ENCODE measurements at places on chromosomes 5 and 9. TPM values are rescaled to one million over a fixed set of nuclear protein-coding genes. Genes with fewer than 3 reads are reported as not detected.

DNA sequence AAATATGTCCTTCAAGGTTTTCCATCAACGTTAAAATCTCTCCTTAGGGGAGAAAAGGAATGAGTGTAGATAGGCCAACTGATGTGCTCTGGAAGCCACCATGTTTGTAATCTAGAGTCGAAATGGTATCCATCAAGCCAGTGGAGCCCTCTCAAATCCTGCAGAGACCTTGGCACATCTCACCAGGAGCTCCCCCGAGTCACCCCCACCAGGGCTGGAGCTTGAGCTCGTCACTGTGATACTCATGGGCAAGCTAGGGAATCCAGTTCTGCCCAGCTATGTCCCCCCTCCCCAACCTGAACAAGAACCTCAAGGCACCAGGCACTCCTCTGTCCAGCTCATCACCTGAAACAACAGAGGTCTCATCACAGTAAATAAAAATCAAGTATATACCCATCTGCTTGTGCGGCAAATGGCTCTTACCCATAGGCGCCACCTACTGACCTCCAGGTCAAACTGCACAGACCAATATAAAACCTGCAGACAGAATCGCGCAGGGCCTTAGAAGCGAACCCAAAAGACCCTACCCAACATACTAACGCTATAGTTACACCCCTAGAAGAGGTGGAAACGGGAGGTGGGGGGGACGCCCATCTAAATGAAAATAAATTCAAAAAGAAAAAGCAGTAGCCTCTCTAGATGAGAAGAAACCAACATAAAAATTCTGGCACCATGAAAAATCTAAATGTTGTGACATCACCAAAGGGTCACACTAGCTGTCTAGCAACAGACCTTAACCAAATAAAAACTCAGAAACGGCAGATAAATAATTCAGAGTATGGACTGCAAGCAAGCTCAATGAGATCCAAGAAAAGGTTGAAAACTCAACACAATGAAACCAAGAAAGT lies 75.0 kb downstream of the TTC39B start:
- DNase-seq, result no peak

DNA sequence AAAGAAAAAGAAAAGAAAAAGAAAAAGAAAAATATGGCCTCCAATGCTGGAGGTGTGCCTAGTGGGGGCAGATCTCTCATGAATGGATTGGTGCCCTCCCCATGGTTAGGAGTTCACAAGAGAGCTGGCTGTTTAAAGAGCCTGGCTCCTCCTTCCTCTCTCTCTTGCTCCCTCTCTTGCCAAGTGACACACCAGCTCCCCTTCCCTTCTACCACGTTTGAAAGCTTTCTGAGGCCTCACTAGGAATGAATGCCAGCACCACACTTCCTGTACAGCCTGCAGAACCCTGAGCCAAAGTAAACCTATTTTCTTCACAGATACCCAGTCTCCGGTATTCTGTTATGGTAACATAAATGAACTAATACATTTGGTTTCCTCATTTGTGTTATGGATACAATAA lies 14.4 kb upstream of the GALNT10 start:
- DNase-seq, result no peak

DNA sequence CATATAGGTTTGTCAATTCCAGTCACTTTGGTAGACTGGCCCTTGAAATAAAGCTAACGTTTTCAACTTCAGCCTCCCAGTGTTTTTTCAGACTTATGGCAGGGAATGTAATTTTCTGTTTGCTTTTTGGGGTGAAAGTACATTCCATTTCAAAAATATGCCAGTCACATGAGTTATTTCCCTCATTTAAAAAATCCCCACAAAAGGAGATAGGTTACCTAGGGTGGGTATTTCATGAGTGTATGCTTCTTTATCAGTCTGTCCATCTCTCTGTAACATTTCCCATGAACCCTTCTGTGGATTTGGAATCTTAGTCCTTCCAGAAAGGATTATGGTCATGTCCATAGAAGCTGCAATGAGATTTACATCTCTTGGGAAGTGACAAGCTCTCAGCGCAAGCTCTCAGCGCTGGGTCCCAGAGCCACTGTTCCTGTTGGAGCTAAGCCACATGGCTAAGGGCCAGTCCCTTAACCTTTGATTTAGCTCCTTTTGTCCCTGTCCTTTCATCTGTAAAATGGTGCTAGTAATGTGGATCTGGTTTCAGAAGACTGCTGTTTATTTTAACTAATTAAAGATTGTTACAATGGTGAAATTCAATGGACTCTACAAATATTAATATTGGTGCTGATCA lies 294.9 kb downstream of the NR3C1 start:
- peak; percentile 82 for DNase-seq

GRCh38 chr9:114150608-114151007 lies 4.7 kb upstream of the COL27A1 start:
- no peak for DNase-seq

- no peak for DNase-seq
These were observed 220.7 kb downstream of the SPOCK1 start for GRCh38 chr5:137278476-137278875.

The MYO10 gene
- total RNA-seq, result 71.7 TPM

DNA sequence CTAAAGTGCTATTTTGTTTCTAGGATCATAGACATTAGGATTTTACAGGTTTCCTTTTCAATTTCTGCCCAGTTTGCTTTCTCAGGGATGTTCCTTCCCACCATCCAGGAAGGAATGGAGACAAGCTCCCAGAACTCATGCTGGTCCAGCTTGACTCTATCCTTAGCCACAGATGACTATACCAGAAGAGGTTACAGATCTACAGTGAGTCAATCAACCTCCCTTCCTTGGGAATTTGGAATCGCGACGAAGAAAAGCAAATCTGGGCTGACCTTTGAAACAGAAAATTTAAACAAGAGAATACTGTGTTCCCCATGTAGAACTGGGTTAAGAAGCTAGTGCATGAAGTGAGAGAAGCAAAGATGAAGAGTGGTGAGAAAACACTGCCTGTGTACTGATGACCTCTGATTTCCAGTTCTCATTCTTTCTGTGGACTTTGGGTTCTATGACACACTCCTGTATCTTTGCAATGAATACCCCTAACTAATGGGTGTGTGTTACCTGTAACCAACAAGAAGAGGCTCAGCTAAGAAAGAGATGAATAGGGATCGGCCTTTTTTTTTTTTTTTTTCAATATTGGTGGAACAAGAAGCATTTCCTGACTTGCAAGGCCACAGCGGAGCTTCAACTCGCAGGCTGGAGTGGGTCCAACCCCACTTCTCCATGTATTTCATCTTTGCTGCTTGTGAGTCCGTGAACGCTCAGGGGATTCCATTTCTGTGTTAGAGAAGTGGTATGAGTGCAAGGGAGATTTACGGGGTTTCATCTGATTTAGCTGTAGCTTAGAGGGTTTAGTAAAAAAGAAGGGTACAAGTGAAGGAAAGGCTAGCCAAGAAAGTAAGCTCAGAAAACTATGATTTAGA lies 563.9 kb upstream of the CLINT1 start:
- no peak for DNase-seq

The THBS4 gene
- total RNA-seq, result 0.79 TPM

DNA sequence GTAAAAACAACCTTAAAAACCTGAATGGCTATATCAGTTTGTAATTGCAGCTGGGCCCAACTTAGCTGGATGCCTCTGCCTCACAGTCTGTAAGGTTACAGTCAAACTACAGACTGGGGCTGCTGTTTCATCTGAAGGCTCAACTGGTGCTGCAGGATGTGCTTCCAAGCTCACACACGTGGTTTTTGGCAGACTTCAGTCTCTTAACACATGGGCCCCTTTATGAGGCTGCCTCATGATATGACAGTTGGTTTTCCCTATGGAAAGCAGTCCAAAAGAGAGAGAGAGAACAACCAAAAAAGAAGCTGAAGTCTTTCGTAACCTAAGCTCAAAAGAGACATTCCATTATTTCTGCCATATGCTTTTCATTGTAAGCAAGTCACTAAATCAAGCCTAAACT lies 27.4 kb downstream of the CTSL start:
- no peak for DNase-seq

GRCh38 chr9:113309204-113309813 lies 6.1 kb upstream of the RNF183 start:
- DNase-seq, result peak; percentile 31

DNA sequence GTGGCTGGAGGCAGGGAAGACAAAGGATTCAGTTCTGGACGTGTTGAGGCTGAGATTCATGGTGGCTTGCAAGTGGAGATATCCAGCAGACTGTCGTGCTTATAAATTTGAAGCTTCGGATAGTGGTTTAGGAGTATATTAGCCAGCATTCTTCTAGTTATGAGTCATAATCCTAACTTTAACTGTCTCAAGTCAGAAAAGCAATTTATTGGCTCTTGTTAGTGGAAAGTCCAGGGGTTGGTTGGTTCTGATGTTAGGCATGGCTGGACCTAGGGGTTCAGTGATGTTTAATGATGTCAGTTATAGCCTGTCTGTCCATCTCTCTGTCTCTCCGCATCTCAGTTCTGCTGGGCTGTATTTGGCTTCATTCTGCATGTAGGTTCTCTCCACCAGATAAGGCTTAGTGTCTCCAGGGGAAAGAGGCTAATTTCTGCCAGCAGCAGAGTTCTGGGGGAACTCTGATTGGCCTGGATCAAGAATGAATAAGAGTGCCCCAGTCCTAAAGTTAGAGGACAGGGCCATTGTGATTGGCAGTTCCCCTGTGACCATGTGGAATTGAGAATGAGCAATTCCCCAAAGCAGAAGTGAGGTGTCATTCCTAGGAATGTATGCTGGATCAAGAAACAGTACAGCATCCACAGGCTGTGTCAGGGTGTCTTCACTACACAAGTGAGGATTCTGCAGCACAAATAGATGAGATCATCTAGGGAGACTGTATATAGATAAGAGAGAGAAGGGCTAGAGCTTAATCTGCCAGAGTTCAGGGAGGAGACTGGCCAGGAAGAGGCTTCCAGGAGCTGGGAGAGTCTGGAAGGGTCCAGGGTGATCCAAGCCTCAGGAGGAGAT lies 72.9 kb upstream of the SHB start:
- DNase-seq, result no peak

Measured in left colon (tissue), 2 donors.